ENCODE measurements at places on chromosomes 11 and 22. TPM values are rescaled to one million over a fixed set of nuclear protein-coding genes. Genes with fewer than 3 reads are reported as not detected.

EP300 gene
- 28.4 TPM for polyA plus RNA-seq

KRTAP5-2 gene
- not detected for polyA plus RNA-seq

FAM111B gene
- polyA plus RNA-seq: 2.7 TPM

GRCh38 chr11:100914415-100915110 is 215.1 kb downstream of the PGR start:
- no peak for DNase-seq

DNA sequence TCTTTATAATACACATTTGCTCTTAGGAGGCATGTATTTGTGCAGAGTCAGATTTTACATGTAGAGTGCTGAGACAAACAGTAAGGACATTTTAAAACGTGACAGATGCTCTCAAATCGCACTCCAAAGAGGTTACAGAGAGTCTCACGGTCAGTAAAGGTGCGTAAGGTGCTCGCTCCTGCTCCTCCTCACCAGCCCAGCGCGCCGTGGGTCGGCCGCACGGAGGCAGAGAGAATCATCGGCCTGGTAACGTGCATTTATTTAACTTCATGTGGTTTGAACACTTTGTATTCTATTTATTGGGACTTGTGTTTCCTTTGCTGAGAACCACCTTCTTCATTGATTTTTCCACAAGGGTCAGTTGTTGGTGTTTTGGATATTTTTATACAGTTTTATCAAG is 900.1 kb downstream of the BRD1 start:
- DNase-seq: no peak

GRCh38 chr22:38823637-38824036 is 20.2 kb downstream of the NPTXR start:
- no peak for DNase-seq

- no peak for DNase-seq
These were observed 36.2 kb downstream of the PPM1F start for GRCh38 chr22:21916309-21916918.

- DNase-seq: no peak
These were observed 6.2 kb downstream of the MAFF start for GRCh38 chr22:38207898-38208432.

- no peak for DNase-seq
These were observed 26.1 kb upstream of the SMIM38 start for GRCh38 chr11:69129647-69130046.

DNA sequence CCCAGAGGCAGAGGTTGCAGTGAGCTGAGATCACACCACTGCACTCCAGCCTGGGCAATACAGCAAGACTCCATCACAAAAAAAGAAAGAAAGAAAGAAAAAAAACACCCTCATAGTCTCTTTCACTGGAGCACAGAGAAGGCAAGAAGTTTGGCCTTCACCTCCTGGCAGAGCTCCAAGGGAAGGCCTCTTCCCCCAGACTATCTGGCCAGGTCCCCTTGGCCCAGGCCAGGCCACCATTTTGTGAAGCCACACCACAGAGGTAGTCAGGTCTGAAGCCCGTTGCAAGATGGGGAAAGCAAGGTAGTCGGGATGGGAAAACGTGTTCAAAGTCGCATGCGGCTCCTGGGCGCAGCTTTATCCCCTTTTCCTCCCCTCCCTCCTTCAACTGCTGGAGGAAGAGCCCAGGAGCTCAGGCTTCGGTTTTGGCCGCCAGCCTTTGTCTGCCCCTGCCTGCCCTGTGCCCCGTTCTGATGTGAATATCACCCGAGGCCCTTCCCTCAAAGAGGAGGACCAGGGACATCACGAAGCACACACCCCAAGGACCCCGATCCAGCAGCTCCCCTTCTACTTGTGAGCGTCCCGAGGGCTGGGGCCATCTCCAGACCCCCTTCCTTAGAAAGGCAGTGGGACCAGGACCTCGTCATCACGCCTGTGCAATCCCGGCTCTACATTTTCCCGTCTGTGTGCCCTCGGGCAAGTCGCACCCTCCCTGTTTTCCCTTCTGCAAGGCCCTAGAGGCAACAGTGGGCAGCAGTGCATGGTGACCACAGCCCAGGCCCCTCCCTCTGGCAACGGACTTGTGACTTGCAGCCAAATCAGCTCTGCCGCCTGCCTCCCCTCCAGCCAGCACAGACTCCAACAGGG is 17.7 kb downstream of the CABP7 start:
- DNase-seq: no peak
